ENCODE measurements at places on chromosomes 2 and 18.

- no peaks in the 10 kb centered on the region for H3K27me3 ChIP-seq
- no peak overlapping the region for H3K4me3 ChIP-seq
- H3K27ac ChIP-seq: no peak overlapping the region
- no peak for DNase-seq
- no peaks in the 10 kb centered on the region for H3K4me1 ChIP-seq
Observed at GRCh38 chr2:205834796-205835195, 152.5 kb downstream of the NRP2 start.

- no peaks in the 10 kb centered on the region for H3K27me3 ChIP-seq
- DNase-seq: no peak
- H3K27ac ChIP-seq: no peak overlapping the region
- H3K4me1 ChIP-seq: no peaks in the 10 kb centered on the region
Observed at GRCh38 chr2:147567136-147567535, 277.7 kb upstream of the ACVR2A start.

DNA sequence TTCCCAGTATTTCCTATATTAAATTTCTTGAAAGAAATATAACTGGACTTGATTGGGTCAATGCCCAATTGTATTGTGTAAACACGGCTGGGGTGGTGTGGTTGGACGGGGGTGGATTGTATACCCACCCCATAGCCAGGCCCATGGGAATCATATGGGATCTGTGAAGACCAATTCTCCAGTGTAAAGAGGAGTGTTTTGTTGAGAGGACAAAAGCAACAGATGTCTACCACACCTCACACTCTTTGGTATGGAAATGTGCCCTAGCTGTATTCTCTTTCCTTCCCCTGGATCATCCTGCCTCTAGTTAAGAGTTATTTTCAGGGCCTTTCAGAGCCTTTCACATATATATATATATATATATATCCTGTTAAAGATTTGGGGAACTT, 57.5 kb upstream of the TGIF1 start:
- H3K4me3 ChIP-seq: no peak overlapping the region
- no peaks in the 10 kb centered on the region for H3K27me3 ChIP-seq
- no peak overlapping the region for H3K27ac ChIP-seq
- no peaks in the 10 kb centered on the region for H3K4me1 ChIP-seq
- no peak for DNase-seq

DNA sequence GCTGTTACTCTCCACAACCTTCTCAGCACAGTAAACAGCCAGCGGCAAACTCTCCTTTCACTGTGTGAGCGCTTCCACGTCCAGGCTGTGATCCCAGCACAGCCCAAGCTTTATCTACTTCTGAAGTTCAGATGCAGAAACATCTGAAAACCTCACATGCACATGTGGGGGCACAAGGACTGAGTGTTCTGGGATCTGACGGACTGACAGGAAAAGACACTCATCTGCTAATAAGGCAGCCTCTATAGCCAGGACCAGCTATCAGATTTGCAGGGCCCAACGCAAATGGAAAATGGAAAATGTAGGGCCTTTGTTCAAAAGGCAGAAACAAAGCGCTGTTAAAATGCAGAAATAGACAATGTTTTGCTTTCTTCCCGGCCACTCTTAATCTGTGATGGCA, 133.8 kb upstream of the ARHGAP28 start:
- no peaks in the 10 kb centered on the region for H3K36me3 ChIP-seq
- no peak overlapping the region for H3K4me3 ChIP-seq
- no peaks in the 10 kb centered on the region for H3K27me3 ChIP-seq

- H3K4me3 ChIP-seq: no peak overlapping the region
- no peaks in the 10 kb centered on the region for H3K4me1 ChIP-seq
- no peaks in the 10 kb centered on the region for H3K27me3 ChIP-seq
- no peak overlapping the region for H3K27ac ChIP-seq
- DNase-seq: no peak
- no peaks in the 10 kb centered on the region for H3K36me3 ChIP-seq
Observed at GRCh38 chr2:163621445-163622004, 114.3 kb downstream of the FIGN start.

Data from SK-N-SH (cell line).